ENCODE measurements at places on chromosomes 7 and 10.
A peak's percentile ranks its signal among the peaks of the same experiment; 100 is the strongest.

- no peak for DNase-seq
Observed at GRCh38 chr7:22860784-22861482, 38.3 kb upstream of the TOMM7 start.

DNA sequence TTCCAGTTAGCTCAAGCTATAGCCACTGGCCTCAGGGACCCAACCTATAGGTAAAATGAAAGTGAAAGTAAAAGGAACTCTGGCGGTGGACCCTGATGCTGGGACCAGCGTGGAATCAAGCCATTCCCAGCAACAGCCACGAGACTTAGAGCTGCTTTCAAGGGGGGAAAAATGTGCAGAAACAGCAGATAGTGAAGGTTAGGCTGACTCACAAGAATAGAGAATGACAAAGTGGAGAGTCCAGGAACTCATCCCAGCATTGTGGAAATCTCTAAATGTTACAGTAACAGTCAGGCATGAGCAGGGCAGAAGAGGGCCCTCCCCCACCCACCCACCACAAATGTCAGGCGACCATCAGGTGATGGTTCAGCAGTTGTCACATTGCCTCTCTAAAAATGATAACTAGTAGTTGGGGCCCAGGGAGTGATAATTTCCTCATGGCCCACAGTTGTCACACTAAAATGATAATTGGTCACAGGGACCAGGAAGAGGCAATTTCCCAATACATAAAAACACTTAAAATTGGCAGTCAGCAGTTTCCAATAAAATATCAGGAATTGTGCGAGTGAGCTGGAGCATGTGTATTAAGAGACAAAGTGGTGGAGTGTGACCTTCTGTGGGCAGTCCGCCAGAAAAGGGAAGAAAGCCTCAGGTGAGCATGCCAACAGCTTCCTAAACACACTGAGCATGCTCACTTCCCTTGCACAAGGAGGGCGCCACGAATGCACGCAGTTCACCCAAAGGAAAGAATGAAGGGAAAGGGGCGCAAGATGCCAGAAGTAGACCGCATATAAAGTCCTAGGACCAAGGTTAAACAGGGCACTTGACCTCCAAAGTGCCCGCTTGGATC, 129.8 kb upstream of the PPP1R3A start:
- DNase-seq = no peak

DNA sequence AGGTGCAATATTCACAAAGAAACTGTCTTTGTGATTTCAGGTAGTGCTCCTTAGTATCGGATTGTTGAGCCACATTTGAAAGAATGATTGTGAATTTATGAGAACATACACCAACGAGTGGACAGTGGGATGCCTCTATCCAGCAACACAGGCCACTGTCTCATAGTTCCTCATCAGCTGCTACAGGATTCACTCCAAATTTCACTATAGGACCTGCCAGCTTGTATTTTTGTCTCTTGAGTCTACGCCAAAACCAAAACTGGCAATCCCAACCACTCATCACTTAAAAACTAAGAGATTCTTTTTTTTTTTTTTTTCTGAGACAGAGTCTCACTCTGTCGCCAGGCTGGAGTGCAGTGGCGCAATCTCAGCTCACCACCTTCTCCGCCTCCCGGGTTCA, 964.5 kb downstream of the CNTNAP2 start:
- DNase-seq = no peak

DNA sequence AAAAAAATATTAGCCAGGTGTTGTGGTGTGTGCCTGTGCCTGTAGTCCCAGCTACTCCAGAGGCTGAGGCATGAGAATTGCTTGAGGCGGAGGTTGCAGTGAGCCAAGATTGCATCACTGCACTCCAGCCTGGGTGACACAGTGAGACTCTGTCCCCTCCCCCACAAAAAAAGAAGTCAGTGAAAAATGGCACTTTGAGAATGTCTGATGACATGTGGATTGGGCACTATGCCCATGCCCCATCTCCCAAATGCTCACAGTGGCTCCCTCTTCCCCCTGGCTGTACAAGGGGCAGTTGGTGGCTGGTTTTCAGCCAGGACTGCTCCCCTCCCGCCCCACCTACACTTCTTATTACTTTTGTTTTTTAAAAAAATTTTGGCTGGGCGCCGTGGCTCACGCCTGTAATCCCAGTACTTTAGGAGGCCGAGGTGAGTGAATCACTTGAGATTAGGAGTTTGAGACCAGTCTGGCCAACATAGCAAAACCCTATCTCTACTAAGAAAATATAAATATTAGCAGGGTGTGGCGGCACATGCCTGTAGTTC, 26.1 kb downstream of the IL15RA start:
- no peak for DNase-seq

DNA sequence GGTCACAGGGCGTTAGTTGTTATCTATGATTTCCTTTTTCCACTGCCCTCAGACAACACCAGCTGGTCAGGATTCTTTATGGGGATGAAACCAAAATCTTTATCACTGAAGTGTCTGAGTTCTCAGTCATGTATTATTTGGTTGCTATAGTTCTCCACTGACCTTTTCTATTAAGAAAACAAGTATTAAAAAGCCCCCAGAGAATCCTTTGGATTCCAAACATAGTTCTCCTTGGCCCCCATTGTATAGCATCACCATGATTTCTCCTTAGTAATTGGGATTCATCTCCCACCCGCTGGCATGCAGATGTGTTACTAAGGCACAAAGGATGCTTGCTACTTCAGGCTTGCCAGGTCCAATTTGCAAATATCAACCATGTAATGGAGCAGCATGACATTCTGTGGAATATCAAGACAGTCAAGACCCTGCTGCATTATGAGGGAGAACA, 94.3 kb downstream of the IQUB start:
- no peak for DNase-seq

DNA sequence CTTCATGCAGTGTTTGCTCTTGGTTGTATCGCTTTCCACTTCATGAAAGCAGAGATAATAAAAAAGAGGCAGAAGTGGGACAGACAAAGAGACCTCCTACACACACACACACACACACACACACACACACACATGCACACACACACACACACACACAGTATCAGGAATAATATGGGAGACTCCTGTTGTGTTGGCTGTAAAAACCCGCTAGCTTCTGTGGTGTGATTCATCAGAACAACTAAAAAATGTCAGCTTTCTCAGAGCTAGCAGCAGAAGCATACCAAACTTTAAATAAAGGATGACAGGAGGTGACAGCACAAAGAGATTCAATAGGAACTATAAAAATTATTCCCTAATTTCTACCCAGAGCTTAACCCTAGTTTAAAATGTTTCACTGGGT, 148.2 kb upstream of the LRRTM3 start:
- no peak for DNase-seq

- DNase-seq = no peak
Observed at GRCh38 chr10:119371704-119372663, 164.6 kb downstream of the GRK5 start.

GRCh38 chr10:23826421-23826820, 382.5 kb upstream of the KIAA1217 start:
- DNase-seq = peak; percentile 55

DNA sequence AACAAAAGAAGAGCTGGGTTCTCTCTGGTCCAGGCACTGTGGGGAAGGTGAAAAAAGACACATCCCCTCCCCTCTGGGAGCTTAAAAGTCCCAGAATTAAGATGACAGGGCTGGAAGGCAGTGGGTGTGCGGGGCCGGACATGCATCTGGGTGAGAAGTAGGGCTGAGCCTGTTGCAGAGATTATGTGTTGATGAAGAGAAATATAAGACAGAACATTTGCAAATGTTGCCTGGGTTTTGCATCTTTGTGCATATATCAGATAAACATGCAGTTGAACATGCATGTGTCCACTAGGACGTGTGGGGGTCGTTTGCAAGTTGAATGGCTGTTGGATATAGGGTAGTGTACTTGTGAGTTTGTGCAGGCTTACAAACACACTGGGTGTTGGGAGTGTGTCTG, 94.3 kb upstream of the PPIF start:
- no peak for DNase-seq

DNA sequence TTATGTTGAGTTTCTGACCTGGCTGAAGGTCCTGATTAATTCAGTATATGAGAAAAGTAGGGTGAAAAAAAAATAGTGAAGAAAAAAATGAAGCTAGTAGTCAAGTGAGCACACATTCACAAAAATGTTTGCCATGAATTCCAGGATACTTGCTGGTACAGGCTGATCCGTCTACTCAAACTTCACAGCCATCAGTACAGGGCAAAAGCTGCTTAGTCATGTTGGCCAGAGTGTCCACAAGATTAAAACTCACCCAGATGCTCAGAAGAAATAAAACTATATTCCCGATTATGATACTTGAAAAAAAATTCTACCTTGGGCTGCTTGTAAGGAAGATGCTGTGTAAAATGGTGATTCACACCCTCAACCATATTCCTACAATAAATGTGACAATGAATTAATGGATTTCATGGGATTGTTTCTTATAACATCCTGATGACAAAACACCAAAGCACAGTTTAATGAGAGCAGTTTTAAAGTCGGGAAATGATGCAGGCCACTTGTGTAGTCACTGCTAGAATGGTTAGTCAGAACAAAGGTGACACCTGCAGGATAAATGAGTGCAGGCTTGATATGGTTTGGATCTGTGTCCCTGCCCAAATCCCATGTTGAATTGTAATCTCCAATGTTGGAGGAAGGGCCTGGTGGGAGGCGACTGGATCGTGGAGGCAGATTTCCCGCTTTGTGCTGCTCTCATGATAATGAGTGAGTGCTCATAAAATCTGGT, 49.2 kb upstream of the ANKRD1 start:
- no peak for DNase-seq

- no peak for DNase-seq
Observed at GRCh38 chr10:11081408-11081807, 63.7 kb downstream of the CELF2 start.

- no peak for DNase-seq
Observed at GRCh38 chr7:2106924-2107323, 125.8 kb downstream of the MAD1L1 start.

DNA sequence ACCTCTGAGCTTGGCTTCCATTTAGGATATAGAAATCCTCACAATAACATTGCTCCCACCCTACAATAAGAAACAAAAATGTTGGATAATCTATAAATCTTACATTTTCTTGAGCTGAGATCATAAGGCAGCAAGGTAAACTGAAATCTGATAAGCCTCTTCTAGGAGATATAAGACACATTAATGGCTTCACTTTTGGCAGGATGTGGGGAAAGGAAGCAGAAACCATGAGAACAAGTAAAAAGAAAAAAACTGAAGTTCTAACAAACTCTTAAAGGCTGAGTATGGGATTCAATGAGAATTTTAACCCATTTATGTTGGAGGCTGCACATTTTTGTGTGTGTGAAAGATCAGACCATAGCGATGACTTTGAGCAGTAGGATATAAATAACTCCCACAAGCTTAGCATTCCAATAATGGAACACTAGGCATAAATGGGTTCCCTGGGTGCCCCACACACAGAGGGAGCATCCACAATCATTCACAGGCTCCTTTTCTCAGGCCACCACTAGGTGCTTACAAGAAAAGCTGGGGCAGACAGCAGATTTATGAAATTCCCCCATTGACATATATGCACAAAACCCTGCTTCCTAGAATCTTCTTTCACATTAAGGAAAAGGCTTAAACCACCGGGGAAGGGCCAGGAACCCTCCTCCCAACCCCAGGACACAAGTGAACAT, 564.9 kb upstream of the MGMT start:
- no peak for DNase-seq

DNA sequence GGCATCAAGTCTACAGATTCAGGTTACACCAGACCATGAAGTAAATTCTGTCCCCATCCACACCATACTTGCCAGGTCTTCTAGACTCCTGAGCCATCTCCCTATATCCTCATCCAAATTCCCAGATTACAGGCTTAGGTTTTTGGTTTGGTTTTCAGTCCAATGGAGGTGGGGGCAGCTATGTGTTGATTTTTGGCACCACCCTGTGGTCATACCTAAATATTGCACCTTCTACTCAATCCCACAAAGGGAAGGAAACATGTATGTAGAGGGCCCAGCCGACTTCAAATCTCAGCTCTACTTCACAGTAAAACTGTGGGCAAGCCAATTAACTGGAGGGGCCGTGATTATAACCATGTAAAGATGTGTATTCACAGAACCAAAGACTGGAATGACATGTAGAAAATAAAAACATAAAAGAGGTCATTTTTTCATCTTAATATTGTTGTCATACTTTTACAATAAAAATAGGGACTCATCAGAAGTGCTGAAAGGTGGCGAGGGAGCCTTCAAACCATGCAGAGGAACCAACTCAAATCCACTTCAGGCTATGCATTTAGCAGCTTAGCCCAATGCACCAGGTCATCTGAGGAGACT, 19.8 kb downstream of the ERCC6 start:
- DNase-seq = no peak

- DNase-seq = no peak
Observed at GRCh38 chr7:6650086-6650485, 13.0 kb downstream of the ZNF316 start.

DNA sequence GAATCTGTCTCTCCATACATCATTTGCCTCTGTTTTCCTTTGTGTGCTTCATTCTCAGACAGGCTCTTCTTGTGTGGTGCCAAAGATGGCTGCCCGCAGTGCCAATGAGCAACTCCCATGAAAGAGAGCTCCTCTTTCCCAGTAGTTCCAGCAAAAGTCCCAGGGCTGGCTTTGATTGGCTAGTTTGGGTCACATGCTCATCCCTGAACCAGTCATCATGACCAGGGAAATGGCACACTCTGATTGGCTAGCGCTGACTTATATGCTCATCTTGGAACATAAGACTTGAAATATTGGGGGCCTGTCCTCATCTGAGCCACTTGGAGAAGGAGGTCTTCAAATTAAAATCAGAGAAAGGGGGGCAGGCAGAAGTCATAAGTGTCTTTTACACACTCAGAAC, 112.7 kb downstream of the CDH23 start:
- no peak for DNase-seq

DNA sequence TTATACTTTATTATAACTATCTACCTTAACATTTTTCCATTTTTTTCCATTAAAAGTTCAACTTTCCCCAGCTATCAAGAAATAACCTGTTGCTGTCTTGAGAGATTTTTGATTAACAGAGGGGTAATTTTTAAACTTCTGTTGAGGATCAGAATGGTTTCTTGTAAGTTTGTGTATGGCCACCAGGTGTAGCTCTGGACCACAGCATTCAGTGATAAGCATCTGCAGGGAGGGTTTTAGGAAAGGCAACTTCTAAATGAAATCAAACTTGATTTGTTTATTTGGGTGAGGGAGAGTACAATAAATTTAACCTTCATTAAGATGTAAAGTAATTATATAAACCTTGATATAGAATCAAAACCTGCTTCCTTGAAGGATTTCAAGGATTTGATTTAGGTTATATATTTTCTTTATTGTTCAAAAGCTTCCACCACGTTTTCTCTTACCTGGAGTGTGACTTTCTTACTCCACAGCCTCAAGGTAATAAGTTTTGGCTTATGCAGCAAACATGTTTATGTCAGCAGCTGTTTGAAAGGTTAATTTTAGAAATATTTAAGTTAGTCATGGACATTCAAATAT, 153.3 kb downstream of the STK31 start:
- no peak for DNase-seq

DNA sequence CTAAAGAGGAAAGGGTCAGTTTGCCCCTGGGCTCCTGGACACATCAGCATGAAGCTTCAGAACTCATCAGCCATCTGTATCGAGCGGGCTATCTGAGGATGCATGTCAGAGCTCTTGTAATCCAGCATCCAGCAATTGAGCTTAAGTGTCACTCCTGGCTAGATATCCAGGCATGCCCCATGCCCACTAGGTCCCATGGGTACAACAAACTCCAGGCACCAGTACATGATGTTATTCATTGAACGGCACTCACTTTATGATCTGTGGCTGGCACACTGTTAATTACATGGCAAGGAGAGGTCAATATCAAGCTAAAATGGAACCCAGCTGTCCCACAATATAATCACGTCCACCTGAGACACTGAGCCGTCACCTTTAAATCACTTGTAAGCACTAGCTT, 274.2 kb downstream of the ELMO1 start:
- no peak for DNase-seq

All from progenitor cell of endocrine pancreas (in vitro differentiated cells).